ENCODE measurements at places on chromosomes 5 and 9. TPM values are rescaled to one million over a fixed set of nuclear protein-coding genes. Genes with fewer than 3 reads are reported as not detected.

The RAB3C gene
- not detected for total RNA-seq

The SPINK5 gene
- not detected for total RNA-seq

The UGCG gene
- total RNA-seq, result 53.4 TPM

The NEUROG1 gene
- not detected for total RNA-seq

The PCDHGB7 gene
- total RNA-seq, result 5.9 TPM
